PC-9 (cell line): ENCODE measurements at places on chromosomes 3 and 15. TPM values are rescaled to one million over a fixed set of nuclear protein-coding genes. Genes with fewer than 3 reads are reported as not detected.

Gene RPL39L
- 73.9 and 81.3 TPM in 2 replicates for total RNA-seq

- no peak overlapping the region for H3K27ac ChIP-seq
- no peak overlapping the region for H3K4me3 ChIP-seq
- H3K36me3 ChIP-seq = no peaks in the 10 kb centered on the region
- DNase-seq = no peak
- no peaks in the 10 kb centered on the region for H3K27me3 ChIP-seq
These were observed 63.2 kb upstream of the ATP11B start for GRCh38 chr3:182729903-182730674.

GRCh38 chr15:100500226-100500990 lies 28.3 kb downstream of the CERS3 start:
- DNase-seq = no peak
- peaks cover 54% of the 10 kb centered on the region; the same call in 1 of the 2 replicates for H3K27me3 ChIP-seq
- H3K27ac ChIP-seq = no peak overlapping the region
- no peak overlapping the region for H3K4me3 ChIP-seq

GRCh38 chr3:27880969-27881892 lies 159.1 kb upstream of the EOMES start:
- H3K36me3 ChIP-seq = no peaks in the 10 kb centered on the region
- no peaks in the 10 kb centered on the region for H3K27me3 ChIP-seq
- no peak overlapping the region for H3K27ac ChIP-seq
- no peak overlapping the region for H3K4me3 ChIP-seq
- no peaks in the 10 kb centered on the region for H3K4me1 ChIP-seq

GRCh38 chr3:186382217-186382885 lies 20.3 kb upstream of the DGKG start:
- no peak overlapping the region for H3K4me3 ChIP-seq
- peaks cover 86% of the 10 kb centered on the region for H3K27me3 ChIP-seq
- no peak for DNase-seq
- H3K36me3 ChIP-seq = no peaks in the 10 kb centered on the region

- no peaks in the 10 kb centered on the region for H3K27me3 ChIP-seq
- H3K4me3 ChIP-seq = peak overlapping the region; percentile 74
- DNase-seq = peak; percentile 14
- H3K4me1 ChIP-seq = no peaks in the 10 kb centered on the region
These were observed 643 bp downstream of the MYO5A start for GRCh38 chr15:52527911-52528563.

DNA sequence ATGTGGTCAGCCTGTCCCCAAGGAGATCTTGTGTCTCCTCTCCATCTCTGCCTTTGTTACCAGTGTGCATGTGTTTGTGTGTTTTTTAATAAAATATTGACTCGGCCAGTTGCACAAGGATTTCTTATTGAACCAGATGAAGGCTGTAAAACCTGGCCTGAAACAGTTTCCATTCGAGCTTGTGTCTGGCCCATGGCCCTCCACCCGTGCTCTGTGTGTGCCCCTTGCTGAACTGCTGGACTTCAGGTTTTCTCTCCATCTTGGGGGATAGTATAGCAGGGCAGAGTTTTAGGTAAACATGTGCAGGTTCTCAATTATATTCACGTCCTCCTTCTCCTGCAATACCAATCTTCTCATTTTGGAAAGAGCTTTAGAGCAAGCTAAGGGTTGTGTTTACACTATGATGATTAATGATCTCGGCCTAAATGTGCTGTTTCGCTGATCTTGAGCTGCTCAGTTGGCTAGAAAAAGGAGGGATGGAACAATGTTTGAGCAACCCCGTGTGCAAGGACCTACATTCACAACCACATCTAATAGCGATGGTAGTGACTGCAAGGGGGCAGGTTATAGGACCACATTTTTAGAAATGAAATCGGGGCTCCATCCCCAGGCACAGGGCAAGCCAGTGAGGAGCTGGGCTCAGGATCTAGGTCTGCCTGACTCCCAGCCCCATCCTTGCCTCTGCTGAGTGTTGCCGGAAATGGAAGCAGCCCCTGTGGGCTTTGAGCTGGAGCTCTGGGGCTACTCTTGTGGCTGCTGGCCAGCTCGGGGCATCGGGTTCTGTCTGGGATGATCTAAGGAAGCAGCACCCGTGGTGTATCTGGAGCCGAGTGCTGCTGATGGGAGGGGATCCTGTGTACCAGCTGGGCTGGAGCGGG lies 47.7 kb downstream of the CMTM6 start:
- no peak overlapping the region for H3K27ac ChIP-seq
- no peaks in the 10 kb centered on the region for H3K36me3 ChIP-seq
- no peak for DNase-seq
- H3K4me3 ChIP-seq = no peak overlapping the region
- no peaks in the 10 kb centered on the region for H3K27me3 ChIP-seq
